ENCODE measurements at places on chromosomes 6 and 20.

DNA sequence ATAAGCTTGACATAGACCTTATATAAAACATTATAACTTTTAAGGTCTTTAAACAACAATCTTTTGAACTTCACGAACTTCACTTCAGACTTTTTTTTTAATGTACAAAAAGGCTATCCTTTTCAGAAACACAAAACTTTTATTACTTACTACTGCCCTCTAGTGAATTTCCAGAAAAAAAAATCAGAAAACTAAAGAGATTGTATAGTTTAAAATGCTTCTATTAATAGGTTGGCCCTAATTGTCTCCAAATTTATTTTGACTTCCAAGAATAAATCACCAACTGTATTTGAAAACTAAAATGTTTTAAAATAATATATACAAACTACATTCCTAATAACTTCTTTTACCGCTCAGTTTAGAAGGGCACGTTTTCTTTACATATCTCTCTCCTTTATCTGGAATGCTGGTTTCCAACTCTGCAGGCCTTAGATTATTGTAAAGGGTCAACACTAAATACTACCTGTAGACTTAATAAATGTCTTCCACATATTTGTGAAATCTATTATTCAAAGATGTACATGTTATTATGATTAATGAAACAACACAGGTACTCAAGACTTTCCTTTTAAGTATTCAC is 66.8 kb downstream of the LMBRD1 start:
- DNase-seq = no peak

- DNase-seq = no peak
Observed at GRCh38 chr6:99530627-99531026, 15.4 kb upstream of the USP45 start.

GRCh38 chr20:49979030-49979832 is 3.5 kb upstream of the SNAI1 start:
- peak; percentile 60 for DNase-seq

- no peak for DNase-seq
Observed at GRCh38 chr6:19102936-19103335, 715.8 kb downstream of the RNF144B start.

DNA sequence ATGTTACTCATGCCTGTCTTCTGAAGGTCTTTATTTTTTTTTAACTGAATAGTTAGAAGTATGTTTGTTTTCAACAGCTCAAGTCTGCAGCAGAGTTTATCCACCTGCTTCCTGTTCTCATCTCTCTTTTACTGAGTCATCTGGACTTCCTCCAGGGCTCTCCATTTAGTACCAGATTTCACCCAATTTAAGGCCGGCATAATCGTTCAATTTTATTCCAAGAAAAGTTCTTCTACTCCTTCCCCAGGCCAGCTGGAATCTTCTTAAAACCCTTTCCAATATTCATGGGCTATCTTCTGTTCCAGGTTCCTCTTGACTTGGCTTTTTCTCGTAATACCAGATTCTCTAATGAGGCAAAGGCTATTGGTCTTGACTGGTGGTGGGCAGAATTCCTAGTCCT is 79.0 kb upstream of the LAMA2 start:
- no peak for DNase-seq

DNA sequence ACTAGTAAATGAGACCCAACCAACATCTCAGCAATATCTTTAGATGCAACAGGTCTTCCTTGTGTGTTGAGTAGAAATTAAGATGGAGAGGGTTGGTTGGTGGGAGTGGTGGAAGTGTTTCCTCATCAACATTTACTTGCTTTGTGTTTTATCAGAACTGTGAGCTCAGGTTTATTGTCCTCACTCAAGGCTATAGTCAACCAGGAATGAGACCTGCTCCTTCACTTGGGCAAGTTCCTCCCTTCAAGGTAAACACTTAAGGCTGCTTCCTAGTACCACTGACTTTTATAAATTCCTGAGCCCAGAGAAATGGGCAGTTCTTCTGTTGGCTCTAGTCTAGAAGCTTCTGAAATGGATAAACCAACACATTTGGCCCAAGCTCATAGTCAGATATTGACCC is 48.9 kb upstream of the MOCS1 start:
- DNase-seq = no peak

- DNase-seq = no peak
Observed at GRCh38 chr6:21395121-21395520, 198.4 kb upstream of the SOX4 start.

DNA sequence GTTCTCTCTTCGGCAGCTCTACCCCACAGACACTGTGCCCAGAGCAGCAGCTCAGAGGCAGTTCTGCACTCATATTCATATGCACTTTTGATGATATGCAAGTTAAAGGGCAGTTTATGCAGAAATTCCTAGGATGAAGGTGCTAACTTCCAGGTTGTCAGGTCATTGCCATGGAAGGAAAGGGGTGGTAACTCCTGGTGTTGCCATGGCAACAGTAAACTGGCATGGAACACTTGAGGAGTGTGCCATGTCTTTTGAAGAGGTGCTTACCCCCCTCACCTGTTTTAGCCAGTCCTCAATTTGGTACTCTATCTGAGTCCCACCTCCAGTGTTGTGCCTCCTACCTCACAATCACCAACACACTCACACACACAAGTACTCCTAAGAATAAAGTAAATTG is 539.4 kb upstream of the BTBD3 start:
- DNase-seq = no peak

GRCh38 chr6:18215436-18215835 is 48.9 kb downstream of the DEK start:
- no peak for DNase-seq

- no peak for DNase-seq
Observed at GRCh38 chr6:36381502-36382389, 5.7 kb downstream of the ETV7 start.

Data from T-cell (primary cell).